ENCODE measurements at places on chromosomes 6 and 20.

DNA sequence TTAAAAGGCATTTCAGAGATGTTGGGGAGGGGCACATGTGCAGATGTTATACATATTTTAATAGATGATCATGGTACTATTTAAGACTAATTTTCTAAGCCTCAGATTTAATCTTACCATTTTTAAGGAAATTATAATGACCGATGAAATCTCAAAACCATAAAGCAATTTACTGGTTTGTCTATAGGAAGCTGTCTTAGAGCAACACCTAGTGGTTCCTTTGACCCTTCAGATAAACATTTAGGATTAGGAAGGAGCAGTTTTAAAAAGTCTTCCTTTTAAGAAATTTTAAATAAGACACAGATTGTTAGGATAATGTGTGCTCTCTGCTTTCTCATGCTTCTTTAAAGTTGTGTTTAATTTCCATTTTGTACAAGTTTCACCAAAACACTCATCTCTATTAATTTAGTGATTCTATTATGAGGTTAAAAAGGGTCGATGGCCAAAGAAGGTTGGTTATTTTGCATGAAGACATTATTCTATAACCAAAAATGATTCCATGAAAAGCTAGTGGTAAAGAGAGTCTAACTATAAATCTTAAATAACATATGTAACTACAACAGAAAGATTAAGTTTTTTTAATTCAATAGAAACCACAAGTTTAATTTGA lies 376.4 kb downstream of the HACE1 start:
- DNase-seq = no peak

DNA sequence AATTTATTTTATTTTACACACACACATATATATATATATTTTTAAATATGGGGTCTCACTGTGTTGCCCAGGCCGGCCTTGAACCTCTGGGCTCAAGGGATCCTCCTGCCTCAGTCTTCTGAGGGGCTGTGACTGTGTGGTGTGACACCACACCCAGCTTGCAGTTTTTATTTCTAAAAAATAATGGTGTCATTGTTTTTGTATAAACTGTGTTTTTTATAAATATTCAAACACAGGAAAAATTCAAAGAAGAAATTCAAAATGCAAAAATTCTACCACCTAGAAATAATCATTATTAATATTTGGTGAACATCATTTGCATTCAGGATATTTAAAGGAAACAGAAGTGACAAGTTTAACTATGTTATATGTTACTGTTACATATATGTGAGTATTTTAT lies 3.1 kb downstream of the CCDC28A start:
- DNase-seq = no peak

DNA sequence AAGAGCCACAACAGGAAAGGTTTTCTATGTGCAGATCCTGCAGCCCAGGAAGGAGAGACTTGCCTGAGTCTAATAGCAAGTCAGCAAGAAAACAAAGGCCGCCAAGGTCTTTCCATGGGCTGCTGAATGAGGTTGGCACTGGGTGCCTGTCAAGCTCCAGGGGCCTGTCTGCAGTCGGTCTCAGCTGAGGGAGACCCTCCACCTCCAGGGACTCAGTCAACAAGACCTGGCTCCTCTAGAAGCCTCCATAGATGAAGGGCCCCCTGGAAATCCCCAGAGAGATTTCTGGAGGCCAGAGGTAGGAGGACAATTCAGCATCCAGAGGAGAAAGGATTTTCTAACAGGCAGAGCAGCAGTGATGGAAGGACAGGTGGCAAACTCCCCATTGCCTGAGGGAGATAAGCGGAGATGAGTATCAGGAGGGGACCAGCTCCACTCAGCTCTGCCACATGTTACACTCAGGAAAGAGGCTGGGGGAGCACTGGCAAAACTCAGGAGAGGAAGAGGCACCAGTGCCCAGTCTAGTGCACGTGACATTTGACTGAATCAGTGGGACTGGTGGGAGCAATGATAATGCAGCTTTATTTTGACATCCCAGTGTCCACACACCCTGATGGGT lies 33.5 kb upstream of the FKBP1A start:
- no peak for DNase-seq

DNA sequence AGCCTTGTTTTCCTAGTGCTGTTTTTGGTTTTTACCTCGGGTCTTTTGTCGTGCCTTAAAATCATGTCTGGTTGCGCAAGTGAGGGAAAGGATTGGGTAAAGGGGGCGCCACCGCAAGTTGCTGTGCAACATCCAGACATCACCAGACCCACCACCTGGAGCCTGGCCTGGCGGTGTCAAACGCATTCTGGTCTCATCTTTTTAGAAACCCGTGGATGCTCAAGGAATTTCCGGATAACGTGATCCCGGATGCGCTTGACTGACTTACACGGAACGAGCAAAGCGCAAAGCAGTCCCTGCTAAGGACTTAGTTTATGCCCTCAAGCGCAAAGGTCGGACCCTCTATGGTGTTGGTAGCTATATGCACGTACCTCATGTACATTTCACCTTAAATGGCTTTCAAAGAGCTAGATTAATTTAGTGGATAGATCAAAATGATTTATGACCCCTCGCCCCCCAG lies 105.2 kb downstream of the OR2B2 start:
- no peak for DNase-seq

GRCh38 chr6:26024651-26025046 lies 62.0 kb downstream of the TRIM38 start:
- DNase-seq = no peak

- no peak for DNase-seq
Observed at GRCh38 chr6:73586416-73586974, 65.7 kb upstream of the EEF1A1 start.
